ENCODE measurements at places on chromosomes 7 and 10.

DNA sequence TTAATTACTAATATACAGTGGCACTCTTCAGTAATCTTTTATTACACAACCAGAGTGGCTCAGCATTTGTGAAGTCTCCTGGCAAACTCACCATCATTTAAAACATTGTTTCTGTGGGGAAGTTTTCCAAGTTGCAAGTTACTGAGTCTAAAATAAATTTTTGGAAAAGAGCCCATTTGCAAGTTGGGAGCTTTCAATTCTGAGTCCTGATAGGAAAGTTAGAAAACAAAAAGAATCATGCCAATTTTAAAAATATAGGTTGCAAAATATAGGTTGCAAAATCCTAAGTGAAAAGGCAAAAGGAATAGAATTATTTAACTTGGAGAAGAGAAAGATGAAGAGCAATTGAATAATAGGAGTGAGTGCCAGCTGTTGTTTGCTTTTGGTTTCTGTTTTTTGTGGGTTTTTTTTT lies 378.8 kb upstream of the C7orf33 start:
- DNase-seq = no peak

- DNase-seq = no peak
These were observed 6.3 kb upstream of the SNX13 start for GRCh38 chr7:17946591-17946990.

DNA sequence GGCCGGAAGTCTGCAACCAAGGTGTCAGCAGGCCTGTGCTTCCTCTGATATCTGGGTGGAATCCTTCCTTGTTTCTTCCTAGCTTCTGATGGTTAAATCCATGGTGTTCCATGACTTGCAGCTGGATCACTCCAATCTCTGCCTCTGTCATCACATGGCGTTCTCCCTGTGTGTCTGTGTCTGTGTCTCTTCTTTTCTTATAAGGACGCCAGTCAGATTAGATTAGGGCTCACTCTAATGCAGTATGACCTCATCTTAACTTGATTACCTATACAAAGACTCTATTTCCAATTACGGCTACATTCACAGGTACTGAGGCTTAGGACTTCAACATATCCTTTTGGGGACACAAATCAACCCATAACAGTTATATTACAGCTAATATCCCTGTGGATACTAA lies 70.3 kb upstream of the FAM3C start:
- DNase-seq = no peak

DNA sequence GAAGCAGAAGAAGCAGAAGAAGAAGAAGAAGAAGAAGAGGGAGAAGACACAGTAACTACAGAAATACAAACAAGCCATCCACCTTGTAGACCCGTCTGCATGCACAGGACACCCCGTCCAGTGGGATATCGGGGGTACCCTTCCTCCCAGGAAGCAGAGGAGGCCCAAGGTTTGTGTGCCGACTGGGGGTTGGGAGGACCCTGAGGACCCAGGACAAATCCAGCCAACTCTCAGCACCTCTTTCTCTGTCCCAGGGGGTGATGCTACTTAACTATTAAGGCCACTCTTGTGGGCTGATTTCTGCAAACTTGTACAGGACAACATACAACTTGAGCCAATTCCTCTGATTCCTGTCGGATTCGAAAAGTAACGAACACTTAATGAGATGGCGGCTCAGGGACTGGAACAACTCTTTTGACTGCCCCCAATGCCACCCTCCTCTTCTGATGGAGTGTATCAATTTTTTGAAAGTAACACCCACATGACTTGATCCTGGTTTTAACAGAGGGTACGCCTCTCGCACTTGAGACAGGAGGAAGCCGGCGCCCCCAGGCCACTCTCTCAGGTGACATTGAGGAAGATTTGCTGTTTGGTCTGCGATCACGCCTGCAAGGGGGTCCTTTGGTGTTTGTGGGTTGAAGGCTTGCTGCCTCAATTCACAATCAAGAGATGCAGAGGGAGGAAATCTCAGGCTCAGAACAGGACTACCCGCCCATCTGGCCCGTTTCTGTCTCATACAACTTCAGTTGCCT lies 192.6 kb downstream of the TNS3 start:
- no peak for DNase-seq

DNA sequence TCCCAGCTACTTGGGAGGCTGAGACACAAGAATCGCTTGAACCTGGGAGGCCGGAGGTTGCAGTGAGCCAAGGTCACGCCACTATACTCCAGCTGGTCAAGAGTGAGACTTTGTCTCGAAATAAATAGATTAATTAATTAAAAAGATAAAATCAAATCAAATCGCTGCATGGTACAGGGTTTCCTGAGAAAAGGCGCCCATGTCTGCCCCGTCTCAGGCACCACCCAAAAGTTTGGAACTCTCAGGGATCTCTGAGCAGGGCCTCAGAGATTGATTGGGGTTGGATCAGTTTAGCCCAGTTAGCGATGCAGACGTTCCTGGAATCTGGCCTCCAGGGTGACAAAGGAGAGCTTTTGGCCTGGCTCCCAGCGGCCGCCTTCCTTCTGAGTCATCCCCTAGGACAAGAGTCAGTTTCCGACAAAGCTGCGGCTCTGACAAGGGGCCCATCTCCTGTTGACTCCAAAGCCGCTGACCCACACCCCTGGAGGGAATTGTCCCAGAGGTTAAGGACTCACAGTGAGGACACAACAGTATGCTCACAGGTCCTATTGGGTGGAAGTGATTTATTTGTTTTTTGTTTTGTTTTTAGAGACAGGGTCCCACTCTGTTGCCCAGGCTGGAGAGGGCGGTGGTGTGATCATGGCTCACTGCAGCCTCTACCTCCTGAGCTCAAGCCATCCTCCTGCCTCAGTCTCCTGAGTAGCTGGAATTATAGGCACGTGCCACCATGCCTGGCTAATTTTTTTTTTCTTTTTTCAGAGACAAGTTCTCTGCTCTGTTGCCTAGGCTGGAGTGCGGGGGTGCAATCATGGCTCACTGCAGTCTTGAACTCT lies 6.8 kb downstream of the ORAI2 start:
- no peak for DNase-seq

GRCh38 chr10:22541900-22542299 lies 172.5 kb downstream of the PIP4K2A start:
- no peak for DNase-seq

DNA sequence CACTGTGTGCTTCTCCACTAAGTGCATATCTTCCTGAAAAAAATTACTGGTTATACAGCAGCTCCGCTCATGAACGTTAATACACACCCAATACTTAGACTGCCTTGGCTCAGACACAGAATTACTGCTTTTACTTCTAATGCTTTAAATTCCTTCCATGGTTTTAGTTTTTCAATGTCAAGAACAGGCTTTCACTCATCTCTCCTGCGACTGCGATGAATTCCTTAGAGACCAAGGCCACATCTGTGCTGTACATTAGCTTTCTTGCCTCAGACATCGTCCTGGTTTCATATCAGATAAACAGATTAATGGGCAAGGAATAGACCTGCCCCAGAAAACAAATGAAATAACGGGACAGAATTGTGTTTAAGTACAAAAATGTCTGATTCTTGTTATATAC lies 120.2 kb downstream of the CYP26A1 start:
- no peak for DNase-seq

- no peak for DNase-seq
These were observed 46.9 kb upstream of the SFMBT2 start for GRCh38 chr10:7457478-7458316.

DNA sequence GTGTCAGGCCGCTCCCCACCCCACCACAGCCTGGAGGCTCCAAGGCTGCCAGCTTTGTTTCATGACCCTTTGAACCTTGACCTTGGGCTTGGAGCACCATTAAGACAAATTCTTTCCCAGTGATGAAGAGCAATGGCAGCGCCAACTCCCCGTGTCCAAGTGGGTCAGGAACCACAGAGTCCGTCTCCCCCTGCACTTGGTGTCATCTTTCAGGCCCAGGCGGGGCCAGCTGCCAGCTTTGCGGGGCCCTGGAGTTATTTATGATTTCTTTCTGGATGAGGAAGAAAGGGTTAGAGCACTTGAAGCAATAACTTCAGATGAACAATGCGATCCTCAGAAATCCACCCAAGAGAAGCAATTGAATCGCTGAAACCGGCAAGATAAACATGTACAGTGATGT lies 110.8 kb downstream of the MYL10 start:
- no peak for DNase-seq

- DNase-seq = no peak
These were observed 158.2 kb upstream of the AGK start for GRCh38 chr7:141393056-141393455.

- no peak for DNase-seq
These were observed 74.9 kb downstream of the ADRA2A start for GRCh38 chr10:111151595-111152307.

DNA sequence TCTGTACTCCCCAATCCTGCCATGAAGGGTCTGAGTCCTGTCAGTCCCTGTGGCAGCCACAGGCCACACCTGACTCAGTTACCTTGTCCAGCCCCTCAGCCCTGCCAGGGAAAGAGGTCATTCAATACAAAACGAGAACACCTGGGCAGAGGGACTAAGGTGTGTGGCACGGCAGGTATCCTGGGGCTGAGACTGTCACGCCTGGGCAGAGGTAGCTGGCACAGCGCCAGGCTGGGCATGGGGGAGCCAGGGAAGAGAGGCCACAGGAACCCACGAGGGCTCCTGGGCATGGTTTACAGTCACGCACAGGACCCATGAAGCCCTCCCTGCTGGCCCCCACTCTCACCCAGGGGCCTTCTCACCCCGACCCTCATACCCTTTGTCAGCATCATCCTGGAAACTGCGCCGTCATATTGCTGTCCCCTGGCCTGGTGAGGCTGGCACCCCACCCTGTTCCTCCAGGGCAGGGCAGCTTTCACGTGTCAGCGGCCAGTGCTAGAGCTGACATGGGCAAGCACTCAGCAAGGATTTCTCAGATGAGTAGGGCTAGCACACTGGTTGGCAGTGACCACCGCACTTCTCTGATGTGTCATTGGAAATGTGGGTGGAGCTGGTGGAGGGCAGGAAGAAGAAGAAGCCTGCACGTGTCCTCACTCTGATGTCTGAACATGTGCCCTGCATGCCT lies 42.7 kb downstream of the LRRC18 start:
- no peak for DNase-seq

DNA sequence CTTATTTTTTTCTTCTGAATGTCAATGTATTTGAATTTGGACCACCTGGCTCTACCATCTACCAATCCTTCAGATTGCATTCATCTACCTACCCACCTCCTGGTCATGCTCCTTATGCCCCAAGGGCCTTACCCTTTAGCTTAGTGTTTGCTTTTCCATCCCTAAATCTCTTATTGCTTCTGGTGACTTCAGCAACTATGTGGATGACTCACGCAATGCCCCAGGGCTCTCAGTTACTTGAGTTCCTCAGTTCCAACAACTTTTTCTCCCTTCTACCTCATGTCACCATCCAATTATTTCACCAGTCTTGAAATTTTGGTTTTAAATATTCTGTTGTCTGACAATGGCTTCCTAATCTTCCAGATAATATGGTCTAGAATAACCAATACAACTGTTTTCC lies 118.9 kb downstream of the CFAP58 start:
- no peak for DNase-seq

DNA sequence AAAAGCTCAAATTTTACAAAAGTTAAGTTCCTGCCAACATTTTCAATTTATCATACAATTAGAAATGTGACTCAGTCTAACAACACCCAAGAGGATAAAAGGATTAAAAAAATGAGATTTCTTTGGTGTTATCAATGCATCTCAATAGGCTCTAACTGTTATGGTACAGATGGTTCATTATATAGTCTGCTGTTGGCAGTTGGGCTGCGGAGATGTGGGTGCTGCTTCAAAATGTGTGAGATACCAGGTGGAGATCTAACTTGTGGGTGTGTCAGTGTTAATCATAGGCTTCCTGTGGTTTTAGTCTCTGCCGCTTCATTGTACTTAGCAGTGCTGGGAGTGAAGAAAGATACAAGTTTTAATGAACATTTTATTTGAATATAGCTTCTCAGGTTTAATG lies 231.2 kb downstream of the EXOC4 start:
- DNase-seq = no peak

GRCh38 chr10:6514180-6514579 lies 65.9 kb downstream of the PRKCQ start:
- DNase-seq = no peak

GRCh38 chr7:143177374-143178119 lies 5.7 kb upstream of the TAS2R39 start:
- DNase-seq = no peak

GRCh38 chr7:21722371-21722770 lies 179.5 kb downstream of the DNAH11 start:
- DNase-seq = no peak

GRCh38 chr7:44982535-44982923 lies 3.7 kb upstream of the MYO1G start:
- no peak for DNase-seq

- no peak for DNase-seq
These were observed 754 bp downstream of the SLC25A13 start for GRCh38 chr7:96321031-96321657.

DNA sequence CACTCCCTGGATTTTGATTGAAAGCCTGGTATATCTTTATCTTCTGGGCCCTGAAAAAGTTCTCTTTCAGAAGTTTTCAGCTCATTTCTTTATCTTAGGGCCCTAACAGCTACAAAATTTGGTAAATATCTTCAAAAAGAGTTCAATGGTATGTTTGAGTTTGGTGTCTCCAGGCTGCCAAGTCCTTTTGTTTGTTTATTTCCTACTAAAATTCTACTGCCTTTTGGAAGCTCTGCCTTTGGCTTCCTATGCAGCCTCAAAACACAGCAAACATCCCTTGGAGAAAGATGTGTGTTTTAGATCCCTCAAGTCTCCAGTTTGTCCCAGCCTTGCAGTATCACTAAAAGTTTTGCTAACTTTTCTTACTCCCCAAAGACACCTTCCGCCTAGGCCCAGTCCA lies 146.8 kb downstream of the LRRTM3 start:
- no peak for DNase-seq

DNA sequence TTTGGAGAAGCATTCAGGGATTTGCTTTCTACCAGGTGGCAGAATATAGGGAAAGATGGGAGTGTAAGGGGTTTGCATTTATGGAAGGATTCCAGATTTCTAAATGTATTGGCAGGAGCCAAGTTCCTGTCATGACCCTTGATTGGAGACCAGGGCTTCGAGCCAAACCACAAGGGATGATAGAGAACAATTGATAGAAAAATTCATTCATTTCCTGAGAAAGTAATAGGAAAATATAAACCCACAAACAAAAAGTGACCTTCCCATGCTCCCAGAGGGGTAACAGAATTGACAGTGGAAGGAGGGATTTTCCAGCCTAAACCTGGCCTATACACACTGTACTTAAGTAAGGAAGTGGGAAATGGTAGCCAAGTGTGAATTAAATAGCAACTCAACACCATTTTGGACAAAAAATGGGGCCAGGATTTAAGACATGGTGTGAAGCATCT lies 22.4 kb upstream of the IFIT2 start:
- no peak for DNase-seq
